ENCODE measurements at places on chromosomes 5 and 9. TPM values are rescaled to one million over a fixed set of nuclear protein-coding genes. Genes with fewer than 3 reads are reported as not detected.

PCDHA9 gene
- total RNA-seq = not detected

SPINK13 gene
- not detected for total RNA-seq

BAAT gene
- total RNA-seq = 0.15 TPM

DNA sequence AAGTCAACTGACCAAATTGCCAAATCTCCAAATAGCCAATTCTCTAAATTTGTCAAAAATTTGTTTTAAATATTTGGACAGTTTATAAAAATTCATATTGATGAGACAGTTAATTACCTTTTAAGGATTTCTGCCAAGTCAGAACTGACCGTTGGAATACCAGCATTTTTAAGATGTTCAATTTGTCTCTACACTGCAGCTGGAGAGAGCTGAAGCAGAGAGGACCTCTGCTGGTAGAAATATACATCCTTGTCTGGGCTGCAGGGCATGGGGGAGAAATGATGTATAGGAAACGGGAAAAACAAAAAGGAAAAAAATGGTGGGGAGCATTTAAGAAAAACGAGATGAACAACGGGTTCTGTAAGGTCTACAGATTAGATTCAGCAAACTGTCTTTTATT is 16.8 kb downstream of the NR6A1 start:
- no peak for DNase-seq

- DNase-seq = no peak
Measured at GRCh38 chr5:31364881-31365636, 166.8 kb downstream of the DROSHA start.

DNA sequence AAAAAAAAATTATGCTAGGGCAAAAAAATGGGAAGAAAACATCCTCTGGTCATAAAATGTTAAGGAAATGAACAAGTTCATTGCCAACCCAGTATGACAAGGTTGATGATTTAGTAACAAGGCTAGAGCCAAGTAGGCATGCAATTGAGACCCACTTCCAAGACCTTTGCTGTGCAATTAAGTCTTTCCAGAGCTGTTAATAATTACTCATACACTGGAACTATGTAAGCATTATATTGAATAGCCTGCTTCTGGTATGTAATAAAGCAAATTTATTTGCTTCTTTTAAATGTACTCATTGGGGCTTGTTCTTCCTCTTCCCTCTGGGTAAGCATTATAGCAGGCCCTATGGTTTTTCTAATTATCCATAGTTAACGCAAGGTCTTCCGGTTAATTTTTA is 32.5 kb upstream of the SNAPC3 start:
- DNase-seq = no peak

GRCh38 chr5:396531-396961 is 46.4 kb upstream of the EXOC3 start:
- no peak for DNase-seq
